ENCODE measurements at places on chromosomes 2 and 18. TPM values are rescaled to one million over a fixed set of nuclear protein-coding genes. Genes with fewer than 3 reads are reported as not detected.

SMAD7 gene
- total RNA-seq = 55.4 TPM

DNA sequence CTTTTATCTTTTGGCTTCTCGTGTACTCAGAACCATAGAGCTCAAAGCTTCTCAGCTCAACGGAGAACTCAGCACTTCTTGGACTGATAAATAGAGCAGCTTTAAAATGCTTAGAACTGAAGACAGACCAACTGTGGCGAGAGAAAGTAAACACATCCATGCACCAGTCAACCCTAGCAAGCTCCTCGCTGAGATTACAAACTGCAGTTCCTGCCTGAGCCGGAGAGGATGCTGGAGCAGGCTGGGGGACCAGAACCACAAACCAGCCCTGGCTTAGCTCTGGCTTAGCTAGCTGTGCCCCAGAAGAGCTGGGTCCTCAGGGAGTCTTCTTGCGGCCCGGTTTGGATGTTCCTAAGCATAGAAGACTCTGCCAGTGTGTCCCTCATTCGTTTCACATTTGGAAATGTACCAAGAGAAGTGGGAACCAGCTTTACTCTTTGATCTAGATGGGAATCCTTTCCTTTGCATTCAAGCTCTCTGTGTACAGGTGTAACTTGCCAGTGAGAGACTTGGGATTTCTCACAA lies 5.6 kb downstream of the PAX8 start:
- H3K27me3 ChIP-seq = no peaks in the 10 kb centered on the region
- no peaks in the 10 kb centered on the region for H3K4me1 ChIP-seq
- no peak for DNase-seq
- no peak overlapping the region for H3K4me3 ChIP-seq
- H3K36me3 ChIP-seq = no peaks in the 10 kb centered on the region

DNA sequence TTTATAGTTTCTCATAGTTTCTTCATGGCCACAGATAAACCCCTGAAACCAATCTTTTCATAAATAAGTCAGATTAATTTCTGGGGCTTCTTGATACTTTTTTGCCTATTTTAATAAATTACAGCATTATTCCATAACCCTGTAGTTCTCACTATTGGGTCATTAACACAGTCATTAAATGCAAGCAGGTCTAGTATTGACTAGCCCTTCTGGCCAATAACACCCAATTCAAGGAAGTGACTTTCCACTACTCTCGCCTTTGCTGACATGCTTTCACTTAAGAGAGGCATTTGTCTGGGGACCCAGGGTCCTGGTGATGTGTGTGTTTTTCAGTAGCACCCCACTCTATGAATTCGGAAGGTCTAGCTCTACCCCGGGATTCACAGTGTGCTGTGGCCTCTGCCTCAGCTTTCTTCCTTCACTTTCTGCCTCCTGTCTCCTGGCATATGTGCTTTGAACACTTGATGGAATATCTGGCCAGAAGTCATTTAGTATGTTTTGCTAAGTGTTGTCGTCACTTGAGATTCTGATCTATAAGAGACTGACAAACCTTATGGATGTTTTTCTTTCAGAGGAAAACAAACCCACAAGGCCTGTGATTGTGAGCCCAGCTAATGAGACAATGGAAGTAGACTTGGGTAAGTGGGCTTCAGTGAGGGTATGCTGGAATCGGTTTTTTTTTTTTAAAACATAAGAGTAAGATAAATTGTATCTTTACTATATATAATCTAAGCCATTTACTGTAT lies 18.6 kb upstream of the IL1RL2 start:
- H3K27ac ChIP-seq = no peak overlapping the region
- H3K27me3 ChIP-seq = no peaks in the 10 kb centered on the region
- peaks cover 4% of the 10 kb centered on the region for H3K4me1 ChIP-seq
- peaks cover 5% of the 10 kb centered on the region for H3K36me3 ChIP-seq

DNA sequence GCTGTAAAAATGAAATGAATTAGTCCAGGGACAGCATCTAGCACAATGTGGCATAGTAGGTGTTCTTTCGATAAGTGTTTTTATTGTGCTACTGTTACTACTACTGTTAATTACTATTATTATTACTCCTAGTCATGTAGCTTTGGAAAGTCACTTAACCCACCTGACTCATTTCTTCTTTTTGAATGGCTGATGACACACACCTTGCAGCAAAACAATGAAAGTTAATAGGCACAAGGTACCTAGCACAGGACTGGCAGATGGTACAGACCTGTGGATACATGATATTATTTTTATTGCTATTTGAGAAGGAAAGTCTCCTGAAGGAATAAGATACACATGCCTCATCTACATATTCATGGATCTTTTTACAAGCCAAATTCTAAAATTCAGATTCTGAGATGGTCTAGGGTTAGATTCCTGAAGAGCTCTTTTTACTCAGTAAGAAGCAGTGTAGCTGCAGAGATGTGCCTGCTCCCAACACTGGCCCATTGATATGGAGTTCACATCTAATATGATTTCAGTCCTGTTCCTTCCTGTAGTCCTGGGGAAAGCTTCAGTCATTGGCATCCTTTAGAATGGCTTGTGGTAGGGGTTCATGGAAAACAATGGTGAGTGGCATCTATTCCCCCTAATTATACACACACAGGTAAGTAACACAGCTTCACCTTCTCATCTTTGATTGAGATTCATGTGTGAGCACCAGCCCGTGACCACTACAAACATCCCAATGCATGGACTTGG lies 7.9 kb upstream of the ERMN start:
- H3K4me3 ChIP-seq = no peak overlapping the region
- H3K4me1 ChIP-seq = no peaks in the 10 kb centered on the region

Measured in aorta (tissue), 5 donors.